ENCODE measurements at places on chromosomes 16 and 17.

GRCh38 chr17:41638941-41639340 lies 14.6 kb upstream of the KRT17 start:
- no peak for DNase-seq

DNA sequence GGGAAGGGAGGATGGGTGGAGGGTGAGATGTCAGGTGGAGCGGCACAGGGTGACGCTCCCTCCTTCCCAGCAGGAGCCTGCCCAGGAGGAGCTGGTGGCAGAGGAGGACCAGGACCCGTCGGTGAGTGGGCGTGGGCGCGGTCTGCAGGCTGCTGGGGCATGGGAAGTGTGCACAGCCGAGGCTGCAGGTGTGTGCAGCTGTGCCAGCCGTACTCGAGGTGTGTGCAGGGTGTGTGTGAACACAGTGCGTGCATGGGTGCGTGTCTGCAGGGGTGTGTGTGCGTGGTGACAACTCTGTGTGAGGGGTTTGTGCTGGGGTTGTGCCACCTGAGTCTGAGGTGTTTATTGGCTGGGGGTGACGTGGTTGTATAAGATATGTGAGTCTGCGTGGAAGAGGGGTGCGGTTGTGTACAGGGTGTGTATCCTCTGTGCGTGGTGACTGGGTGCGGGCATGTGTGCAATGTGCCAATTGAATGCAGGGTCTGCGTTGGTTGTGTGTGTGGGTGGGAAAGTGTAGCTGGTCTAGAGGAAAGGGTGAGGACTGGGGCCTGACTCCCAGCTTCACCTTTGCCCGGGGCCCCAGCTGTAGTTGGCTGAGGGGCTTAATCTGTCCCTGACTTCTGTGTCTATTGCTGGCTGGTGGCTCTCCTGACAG lies 670 bp downstream of the TNFSF12 start:
- no peak for DNase-seq

GRCh38 chr17:17353625-17354484 lies 50.7 kb downstream of the NT5M start:
- no peak for DNase-seq

DNA sequence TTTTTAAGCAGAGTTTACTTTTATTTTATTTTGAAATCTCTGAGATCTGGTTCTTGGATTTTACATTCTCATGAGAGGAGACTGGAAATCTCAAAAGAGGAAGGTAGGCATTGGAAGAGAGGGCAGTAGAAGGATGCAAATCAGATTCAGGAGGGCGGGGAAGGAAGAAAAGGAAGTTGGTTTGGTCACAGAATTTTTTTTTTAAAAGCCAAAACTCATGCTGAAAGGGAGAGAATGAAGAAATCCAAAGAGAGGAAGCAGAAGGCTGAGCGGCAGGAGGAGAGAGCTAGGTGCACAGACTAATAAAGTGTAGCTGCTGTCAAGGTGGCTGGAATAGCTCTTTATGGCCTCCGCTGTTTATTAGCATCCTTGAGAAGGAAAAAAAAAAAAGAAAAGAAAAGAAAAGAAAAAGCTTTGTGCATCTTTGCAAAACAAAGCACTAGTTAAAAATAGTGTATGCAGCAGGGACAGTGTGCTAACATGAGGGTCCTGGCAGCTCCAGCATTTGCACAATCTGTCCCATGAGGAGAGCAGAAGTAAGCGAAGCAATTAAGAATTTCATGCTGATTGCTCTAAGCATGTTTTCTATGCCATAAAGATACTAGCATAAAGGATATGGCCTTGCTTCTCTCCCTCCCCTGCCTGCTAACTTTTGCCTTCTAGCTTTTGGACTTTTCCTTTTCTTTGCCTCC lies 194.2 kb downstream of the ZFHX3 start:
- no peak for DNase-seq

DNA sequence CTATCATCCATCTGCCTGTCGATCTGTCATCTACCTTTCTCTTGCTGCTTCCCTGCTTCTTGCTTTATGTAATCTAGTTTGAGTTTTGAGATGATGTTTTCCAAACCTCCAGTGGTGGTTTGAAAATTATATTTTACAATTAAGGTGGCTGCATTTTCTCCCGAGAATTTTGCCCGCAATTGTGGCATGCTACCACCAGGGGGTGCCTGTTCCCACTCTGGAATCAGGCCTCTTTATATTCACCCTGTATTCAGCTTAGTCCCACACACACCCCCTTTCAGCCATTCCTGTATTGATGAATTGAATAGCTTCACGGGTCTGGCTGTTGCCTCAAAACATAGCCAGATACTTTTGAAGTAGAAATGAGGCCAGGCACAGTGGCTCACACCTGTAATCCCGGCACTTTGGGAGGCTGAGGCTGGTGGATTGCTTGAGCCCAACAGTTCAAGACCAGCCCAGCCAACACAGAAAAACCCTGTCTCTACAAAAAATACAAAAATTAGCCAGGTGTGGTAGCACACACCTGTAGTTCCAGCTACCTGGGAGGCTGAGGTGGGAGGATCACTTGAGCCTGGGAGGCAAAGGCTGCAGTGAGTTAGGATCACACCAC lies 3.2 kb downstream of the PRSS22 start:
- DNase-seq = no peak

DNA sequence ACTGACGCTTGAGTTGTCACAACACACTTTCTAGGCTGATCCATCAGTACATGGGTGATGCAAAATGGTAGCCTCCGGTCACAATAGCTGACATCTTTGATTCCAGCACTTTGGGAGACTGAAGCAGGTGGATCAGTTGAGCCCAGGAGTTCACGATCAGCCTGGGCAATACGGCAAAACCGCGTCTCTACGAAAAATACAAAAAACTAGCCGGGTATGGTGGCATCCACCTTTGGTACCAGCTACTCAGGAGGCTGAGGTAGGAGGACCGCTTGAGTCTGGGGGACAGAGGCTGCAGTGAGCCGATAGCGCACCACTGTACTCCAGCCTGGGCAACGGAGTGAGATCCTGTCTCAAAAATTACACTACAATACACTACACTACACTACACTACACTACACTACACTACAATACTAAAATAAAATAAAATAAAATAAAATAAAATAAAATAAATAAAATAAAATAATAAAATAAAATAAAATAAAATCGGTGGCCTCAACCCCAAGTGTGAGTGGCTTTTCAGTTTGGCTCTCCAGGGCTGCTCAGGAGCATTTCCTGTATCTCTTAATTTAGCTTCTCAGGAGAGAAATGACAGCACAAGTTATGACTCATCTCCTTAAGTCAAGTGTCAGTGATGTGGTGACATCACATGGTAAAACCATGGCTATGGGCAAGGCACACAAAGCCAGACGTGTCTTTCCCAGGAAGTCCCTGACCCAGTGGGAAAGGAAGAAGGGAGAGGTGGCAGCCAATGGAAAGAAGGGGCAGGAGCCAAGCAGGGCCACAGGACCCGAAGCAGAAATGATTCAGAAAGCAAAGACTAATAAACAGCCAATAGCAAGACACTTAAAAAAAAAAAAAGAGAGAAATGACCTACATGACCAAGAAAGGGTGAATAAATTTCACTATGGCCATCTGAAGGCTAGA lies 75.3 kb upstream of the TBC1D3K start:
- DNase-seq = no peak

- no peak for DNase-seq
These were observed 22.5 kb downstream of the EIF4A3 start for GRCh38 chr17:80124351-80124981.

DNA sequence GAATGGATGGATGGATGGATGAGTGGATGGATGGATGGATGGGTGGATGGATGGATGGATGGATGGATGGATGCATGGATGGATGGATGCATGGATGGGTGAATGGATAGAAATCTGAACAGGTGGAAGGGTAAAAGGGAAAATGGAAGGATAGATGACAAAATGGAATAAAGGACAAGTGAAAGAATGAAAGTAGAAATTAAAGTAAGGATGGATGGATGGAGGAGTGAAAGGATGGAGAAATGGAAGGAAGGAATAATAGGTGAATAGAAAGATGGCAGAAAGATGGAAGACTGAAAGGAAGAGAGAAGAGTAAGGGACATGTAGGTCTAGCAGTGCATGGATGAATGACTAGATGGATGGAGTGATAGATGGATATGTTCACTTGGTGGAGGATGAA lies 29.9 kb downstream of the VWA3A start:
- no peak for DNase-seq

DNA sequence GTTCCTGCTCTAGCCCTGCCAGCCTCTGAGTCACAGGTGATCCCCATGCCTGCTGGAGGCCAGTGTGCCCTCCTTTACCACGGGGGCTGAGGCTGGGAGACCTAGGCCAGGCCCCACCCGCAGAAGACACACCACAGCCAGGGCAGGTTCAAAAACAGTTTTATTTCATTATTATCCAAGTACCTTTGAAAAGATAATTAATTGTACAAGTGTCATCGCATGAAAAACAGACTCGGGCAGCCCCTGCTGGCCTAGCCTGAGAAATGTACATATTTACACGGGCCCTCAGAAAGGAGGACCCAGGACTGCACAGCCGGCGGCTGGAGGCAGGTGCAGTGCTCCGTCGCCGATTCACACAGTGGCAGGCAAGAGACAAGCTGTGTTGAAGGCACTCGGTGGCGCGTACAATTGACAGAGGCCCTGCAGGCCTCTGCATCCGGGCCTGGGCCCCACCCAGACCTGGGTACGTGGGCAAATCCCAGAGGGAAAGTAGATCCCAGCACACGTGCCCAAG lies 4.4 kb downstream of the PDIA2 start:
- DNase-seq = no peak

DNA sequence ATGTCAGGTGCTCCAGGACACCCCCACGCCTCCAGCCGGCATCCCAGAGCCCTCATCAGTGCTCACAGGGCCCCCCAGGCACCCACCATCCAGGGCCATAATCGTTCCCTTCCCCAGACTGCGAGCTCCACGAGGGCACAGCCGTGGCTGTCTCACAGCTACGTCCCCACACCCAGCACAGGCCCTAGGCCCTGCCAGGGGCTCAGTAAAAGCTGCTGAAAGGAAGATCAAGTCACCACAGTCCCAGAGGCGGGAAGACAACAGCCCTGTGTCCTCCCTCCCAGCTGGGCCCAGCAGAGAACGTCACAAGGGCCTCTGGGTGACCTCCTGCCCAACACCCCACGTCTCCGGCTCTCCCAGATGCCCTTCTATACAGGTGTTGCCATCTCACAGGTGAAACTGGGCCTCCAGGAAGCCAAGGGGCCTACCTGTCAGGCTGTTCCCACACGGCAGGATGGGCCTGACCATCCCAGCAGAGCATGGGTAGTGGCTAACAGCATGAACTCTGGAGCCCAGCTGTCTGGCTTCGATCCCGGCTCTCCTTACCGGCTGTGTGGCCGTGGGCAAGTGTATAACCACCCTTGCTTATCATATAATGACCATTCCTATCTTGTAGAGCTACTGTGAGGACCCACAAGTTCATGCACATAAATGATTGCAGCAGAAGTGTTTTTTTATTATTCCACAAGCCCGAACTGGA lies 17.9 kb downstream of the ARL2BP start:
- no peak for DNase-seq

DNA sequence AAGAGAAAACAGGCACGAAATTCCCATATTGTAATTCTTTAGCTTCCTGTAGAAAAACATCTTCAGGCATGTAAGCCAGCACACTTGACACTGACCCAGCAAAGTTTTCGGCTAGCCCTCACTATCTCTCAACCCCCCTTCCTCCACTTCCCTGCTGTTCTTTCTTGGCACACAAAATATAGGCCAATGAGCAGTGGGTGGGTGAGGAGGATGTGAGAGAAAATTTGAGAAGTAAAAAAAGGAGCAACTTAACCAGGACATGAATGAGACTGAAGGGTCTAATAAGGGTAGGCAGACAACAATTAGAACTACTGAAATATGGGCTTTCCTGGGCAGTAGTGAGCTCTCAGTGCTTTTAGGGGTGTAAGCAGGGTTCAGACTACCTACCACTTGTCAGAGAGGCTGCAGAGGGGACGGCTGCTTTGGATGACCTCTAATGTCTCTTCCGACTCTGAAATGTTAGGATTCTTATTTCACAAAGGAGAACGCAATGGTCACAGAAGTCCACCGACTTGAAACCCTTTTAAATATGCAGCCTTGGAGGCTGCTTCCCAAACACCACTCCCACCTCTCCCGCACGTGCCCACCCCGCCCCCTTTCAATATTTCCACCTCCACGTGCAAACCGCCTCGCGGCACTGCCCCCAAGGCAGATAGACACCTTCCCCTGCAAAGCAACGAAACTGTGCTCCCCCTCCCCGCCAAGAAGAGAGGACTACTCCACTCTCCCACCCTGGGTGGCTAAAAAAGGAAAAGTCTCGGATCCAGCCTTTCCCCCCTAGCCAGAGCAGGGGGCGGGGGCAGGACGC lies 889 bp downstream of the MBTD1 start:
- no peak for DNase-seq

GRCh38 chr16:8120001-8120400 lies 470.3 kb downstream of the TMEM114 start:
- DNase-seq = no peak

DNA sequence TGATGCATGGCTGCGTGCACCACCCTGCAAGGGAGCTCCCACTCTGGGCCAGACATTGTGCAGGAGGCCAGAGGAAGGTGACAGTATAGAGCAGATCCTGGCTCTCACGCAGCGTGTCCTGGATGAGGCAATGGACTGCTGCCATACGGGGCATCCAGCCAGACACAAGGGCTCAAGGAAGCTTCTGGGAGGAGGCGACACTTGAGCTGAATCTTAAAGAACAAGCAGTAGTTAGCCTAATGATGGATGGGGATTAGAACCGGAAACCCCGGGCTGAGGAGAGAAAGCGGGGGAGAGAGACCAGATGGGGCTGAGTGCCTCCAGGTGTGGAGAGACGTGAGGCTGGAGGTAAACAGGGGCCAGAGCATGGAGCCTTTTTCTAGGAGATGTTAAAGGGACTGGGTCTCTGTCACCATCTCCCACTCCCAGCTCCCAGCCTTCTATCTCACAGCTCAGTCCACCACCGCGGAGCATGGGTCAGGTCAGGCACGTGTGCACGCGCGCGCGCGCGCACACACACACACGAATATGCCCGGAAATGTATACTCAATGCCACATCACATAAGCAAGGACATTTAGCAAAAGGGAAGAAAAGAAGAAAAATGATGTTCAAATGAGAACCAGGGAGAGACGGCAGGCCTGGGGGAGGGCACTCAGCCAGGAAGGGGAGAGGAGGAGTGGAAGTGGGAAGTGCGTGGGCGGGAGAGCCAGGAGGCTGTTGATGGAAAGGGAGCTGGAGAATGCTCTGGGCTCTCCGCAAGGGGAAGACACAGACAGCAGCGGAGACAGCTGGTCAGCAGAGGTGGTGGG lies 46.3 kb downstream of the CCDC42 start:
- no peak for DNase-seq
